Activated T-cell treated with anti-CD3 and anti-CD28 coated beads for 24 hours (primary cell): ENCODE measurements at places on chromosomes 2 and 18.

DNA sequence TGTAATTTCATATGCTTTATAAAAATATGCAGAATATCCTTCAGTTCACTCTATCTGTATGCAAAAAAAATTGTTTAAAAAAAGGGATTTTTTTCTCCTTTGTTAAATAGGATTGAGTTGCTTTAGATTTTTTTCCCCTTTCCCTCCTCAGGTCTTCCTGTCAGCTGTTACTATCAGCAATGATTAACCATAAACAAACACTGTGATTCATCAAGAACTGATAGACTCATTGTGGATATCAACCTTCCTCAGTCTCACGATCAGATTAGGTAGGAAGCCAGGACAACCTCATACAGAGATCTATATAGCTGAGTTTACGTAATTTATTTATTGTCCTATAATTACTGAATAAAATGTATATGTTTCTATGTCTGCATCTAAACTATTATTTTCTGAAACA, 2136.2 kb upstream of the CELF4 start:
- no peak for DNase-seq

GRCh38 chr2:197208841-197209240, 101.7 kb downstream of the ANKRD44 start:
- DNase-seq: no peak

- DNase-seq: no peak
These were observed 186.8 kb downstream of the RPRM start for GRCh38 chr2:153291718-153292117.

GRCh38 chr2:212990697-212991096, 160.7 kb downstream of the IKZF2 start:
- DNase-seq: no peak

GRCh38 chr2:29070526-29070925, 3.8 kb downstream of the PCARE start:
- no peak for DNase-seq

- DNase-seq: no peak
These were observed 26.7 kb upstream of the ASB18 start for GRCh38 chr2:236290742-236291425.

GRCh38 chr2:173205375-173205774, 129.7 kb downstream of the MAP3K20 start:
- no peak for DNase-seq

DNA sequence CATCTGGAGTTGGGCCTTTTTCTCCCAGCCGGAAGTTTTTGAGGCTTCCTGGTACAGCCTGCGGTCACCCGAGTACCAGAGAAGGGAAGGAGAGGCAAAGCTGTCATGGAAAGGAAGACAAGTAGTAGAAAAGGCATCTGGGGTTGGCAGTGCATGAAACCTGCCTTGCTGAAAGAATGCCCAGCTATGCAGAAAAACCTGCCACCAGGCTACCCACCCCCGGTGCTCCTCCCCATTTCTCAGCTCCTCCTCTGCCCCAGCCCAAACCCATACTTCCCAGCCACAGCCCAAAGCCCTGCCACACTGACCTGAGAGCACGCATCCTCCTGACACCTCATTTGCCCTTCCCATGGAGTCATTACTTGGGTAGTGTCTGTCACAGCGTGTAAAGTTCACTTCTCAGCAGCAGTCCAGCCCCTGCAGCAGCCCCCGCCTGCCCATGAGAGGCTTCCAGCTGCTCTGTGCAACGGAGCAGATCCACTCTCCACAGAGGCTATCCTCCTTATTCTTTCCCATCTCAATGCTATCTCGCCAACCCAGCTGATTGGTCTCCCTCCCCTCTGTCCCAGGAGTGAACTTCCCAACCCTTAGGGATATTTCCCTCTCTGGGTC, 40.4 kb upstream of the MAL start:
- no peak for DNase-seq

- DNase-seq: no peak
These were observed 150.2 kb downstream of the NBAS start for GRCh38 chr2:15410884-15411283.

- DNase-seq: no peak
These were observed 106.3 kb downstream of the TFCP2L1 start for GRCh38 chr2:121178730-121179129.

- DNase-seq: no peak
These were observed 302.0 kb downstream of the NCKAP5 start for GRCh38 chr2:133266041-133266925.

DNA sequence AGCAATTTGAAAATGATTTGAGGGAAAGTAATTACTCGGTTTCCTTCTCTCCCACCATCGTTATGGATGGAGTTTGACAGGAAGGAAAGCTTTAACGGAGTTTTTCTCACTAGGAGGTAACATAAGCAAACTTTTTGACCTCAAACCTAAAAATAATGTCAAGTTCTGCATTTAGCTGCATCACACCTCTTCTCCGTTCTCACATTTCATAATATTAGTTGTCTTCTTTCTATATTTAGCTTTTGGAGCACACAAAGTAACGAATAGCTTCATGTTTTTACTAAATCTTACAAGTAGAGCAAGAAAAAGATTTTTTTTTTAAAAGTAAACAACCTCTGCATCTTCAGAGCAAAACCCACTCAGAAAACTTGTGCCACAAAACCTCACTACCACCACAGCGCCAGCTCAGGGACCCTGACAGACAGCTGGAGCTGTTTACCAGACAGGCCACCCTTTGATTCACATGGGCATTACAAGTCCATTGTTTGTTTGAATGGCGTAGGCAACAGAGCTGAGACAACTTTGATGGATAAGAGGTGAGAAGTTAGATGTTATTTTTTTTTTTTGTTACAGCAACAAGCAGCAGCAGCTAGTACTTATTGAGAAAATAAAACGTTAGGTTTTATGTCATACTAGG, 21.9 kb upstream of the ICOS start:
- no peak for DNase-seq

DNA sequence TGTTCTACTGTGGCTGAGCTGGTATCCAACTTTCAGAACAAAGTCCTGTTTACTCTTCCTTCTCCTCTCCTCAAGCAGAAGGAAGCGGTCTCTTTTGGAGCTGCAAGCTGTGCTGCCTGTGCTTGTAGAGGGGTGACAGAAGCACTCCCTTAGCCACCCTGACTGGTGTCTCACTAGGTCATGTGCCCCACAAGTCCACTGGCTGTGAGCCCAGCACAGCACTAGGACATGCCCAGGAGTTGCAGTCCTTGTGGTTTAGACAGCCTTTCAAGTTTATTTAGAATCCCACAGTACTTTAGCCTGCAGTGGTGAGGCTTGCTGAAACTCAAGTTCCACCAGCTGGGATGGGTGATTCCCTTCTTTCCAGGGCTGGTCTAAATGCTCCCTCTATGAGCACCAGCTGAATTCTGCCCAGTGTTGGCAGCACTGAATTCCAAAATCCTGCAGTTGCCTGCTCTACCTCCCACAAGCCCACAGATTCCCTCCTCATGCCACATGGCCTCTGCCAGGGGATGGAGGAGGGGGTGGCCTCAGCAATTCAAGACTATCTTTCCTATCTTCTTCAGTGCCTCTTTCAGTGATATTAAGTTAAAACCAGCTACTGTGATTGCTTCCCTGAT, 61.2 kb downstream of the CCDC85A start:
- DNase-seq: no peak

DNA sequence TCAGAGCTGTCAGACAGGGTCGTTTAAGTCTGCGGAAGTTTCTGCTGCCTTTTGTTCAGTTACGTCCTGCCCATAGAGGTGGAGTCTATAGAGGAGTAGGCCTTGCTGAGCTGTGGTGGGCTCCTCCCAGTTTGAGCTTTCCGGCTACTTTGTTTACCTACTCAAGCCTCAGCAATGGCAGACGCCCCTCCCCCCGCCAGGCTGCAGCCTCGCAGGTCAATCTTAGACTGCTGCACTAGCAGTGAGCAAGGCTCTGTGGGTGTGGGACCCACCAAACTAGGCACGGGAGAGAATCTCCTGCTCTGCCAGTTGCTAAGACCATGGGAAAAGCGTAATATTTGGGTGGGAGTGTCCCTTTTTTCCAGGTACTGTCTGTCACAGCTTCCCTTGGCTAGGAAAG, 86.5 kb downstream of the EFEMP1 start:
- DNase-seq: no peak

GRCh38 chr2:133766164-133766832, 198.0 kb upstream of the NCKAP5 start:
- DNase-seq: no peak
